ENCODE measurements at places on chromosomes 11 and 22.

DNA sequence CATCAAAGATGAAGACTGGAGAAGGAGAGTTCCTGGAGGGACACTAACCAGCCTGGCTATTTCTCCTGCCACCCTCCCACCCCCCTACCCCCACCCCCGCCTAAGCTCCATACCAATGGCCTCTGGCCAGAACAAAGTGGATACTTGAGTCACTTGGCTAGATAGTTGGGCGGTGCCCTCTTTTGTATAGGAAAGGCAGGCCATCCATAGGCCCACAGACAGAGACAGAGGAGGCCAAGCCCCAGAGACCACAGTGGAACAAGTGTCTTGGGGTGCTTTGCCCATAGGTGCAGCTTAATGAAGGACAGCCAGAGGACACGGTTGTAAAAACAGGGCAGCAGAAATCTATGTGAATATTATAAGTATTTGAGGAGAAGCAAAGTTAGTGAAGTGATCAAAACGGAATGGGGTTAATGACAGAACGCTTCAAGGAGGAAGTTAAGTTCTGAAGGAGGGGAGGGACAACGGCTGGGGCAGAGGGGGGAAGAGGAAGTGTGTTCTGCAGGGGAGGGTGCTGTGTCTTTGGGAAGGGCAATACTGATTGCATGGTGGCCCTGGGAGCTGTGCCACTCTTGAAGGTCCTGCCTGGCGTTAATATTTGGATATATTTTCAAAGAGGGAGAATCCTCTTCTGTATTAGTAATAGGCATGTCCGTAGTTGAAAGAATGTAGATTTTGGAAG lies 32.7 kb downstream of the FLI1 start:
- DNase-seq, result no peak

DNA sequence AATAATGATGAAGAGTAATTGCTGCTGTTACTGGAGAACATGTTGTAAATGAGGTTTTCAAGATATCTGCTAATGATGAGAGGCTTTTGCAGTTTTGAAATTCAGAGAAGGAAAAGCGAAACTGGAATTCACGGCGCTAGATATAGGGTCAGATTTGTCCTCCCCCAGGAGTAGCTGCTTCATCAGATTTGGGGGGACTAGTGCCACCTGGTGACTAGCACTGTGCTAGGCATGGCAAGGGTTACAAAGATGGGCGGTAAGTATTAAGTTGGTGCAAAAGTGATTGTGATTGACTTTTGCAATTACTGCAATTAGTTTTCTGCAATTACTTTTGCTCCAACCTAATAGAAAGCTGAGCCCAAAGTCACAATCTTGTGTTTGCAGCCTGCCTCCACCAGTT lies 879.9 kb upstream of the TENM4 start:
- DNase-seq, result no peak

DNA sequence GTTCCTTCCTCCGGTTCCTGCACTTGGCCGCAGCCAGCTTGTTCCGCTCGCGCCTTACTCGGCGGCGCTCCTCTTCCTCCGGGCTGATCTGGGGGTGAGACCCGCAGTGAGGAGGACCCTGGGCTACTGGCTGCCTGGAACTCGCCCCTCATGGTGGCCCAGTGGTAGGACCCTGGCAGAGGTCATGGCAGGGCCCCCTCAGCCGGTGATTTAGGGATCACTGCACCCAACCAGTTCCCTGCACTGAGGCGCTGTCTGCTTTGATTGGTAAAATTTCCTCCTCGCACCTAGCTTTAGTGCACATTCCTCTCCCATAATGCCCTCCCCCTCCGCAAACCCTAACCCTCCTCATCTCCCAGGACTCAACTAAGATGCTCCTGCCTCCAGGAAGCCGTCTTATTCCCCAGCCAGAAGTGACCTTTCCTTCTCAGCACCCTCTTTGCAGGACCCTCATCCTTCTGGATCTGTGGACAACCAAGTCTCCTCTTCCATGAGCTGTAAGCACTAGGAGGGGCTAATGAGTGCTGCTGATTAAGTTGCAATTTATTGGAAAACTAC lies 3.6 kb downstream of the CCDC85B start:
- DNase-seq, result no peak

- no peak for DNase-seq
Observed at GRCh38 chr11:128790196-128790595, 76.9 kb downstream of the KCNJ1 start.

DNA sequence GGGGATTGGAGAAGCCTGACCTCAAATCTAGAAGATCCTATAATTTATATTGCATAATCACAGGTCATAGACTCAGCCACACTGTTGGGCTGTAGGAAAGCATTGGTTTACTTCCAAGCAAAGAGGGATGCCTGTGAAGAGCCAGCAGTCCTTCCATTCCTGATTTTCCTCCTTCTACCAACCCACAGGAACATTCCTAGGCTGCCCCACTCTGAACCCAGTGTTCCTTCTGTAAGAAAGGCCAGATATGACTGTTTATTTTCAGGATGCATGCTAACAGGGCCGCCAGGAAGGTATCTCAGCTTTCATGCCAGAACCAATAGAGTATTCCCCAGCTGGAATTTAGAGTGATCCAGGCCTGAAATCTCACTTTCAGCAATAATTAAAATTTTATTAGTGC lies 197.1 kb downstream of the ETS1 start:
- no peak for DNase-seq

GRCh38 chr11:64060263-64060860 lies 24.6 kb downstream of the FLRT1 start:
- no peak for DNase-seq

DNA sequence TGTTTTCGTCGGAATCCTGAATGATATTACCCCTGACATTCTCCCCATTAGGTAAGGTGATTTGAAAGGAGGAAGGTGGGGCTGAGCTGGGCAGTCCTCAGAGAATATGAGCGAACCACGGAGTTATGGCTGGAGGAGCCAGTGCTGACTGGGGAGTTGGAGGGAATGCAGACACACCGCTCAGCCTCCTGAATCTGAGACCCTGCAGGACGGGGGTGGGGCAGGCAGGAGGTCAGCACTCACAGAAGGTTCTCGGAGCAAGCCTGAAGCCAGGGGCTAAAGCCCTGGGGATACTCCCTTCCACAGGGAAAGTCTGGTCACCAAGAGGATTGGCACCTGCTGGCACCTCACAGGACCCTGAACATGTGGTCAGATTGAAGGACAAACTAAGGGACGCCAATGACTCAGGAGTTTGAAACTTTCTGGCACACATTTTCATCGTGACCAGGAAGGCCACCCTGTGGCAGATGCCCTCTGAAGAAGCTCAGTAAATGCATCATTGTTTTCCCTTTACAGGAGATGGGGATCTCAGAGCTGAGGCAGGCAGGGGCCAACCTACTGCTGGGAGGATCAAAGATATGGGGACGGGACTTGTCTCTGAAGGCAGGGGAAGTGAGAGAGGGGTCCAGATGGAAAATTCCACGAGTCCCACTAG lies 26.9 kb upstream of the FCHSD2 start:
- DNase-seq, result no peak

DNA sequence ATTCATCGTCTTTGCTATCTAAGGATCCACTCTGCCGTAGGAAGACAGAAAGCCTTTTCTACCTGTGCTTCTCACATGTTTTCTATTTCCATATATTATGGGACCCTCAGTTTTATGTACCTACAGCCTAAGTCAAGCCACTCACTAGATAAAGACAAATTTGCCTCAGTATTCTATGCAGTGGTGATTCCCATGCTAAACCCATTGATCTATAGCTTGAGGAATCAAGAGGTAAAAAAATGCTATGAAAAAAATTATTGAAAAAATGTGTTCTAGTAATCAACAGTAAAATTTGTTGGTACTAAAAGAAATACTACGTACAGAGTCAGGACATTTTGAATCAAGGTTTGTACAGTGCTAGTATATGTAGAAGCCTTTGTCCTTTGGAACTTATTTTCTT lies 18.1 kb upstream of the OR5AL1 start:
- no peak for DNase-seq

DNA sequence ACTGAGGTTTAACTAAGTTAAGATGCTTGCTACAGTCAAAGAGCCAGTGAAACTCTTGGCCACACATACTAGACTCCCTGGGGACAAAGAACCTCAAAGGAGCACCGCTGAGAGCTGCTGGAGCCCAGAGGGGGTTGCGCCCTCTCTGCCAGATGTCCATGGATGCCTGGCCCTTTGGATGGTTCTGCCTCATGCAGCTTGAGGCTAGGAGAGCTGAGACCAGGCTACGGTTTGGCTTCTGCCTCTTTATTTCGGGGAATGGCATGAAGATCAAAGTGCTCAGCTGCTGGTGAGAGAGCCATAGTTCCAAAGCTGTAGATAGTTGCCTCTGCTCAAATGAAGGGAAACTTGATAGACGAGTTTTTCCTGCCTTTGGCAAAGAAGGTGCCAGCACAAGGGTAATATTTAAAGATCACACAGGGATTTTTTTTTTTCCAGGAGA lies 43.0 kb downstream of the RASSF10 start:
- DNase-seq, result no peak

GRCh38 chr22:22703715-22704114 lies 59.3 kb downstream of the GGTLC2 start:
- no peak for DNase-seq

- no peak for DNase-seq
Observed at GRCh38 chr22:27601195-27601594, 200.4 kb downstream of the MN1 start.

DNA sequence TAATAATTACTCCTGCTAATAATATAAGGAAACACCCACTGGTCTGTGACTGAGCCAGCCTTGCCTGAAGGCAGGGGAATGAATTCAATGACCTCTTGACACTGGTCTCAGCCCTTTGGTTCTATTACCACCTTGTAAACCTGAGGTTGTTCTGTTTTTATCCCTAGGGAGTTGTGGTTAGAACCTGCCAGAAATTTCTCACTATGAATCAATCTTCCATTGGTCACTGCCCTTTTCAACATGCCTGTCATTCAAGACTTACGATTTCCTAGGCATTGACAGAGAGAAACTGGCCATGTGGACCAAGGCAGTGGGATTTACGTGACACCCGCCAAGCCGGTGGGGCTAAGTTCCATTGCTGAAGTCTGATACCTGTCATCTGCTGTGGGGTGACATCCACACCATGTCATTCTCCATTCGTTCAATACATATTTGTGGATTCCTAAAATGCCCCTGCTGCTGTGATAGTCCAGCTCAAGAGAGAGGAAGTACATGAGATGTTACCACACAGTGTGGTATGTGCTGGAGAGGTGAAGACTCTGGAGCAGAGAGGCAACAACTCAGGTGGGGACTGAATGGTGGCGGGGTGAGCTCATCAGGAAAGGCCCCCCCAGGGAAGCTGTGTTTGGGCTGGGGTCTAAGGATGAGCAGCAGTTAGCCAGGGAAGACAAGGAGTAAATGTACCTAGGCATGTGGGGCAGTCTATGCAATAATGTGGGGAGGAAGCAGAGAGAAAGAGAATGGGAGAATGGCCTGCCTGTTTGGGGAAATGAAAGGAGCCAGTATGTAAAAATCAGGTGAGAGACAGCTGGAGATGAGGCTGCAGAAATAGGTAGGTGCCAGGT lies 15.2 kb upstream of the EHF start:
- DNase-seq, result no peak

- no peak for DNase-seq
Observed at GRCh38 chr11:97502201-97502600, 1112.4 kb downstream of the JRKL start.

DNA sequence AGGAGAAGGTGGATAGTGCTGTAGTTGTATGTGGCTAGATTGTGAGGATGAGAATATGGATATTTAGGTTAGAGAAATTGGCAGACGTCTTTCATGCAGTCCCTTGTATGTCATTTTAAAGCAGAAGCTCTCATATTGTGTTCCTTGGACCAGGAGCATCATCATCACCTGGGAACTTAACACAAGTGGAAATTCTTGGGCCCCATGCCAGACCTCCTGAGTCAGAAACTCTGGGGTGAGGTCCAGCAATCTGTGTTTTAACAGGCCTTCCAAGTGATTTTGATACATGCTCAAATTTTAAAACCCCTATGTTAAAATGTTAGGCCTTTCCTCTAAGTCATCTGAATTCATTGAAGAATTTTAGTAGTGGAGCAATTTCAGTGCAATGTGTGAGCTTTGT lies 34.8 kb downstream of the JHY start:
- no peak for DNase-seq

- DNase-seq, result no peak
Observed at GRCh38 chr22:49638788-49639187, 188.9 kb downstream of the BRD1 start.

DNA sequence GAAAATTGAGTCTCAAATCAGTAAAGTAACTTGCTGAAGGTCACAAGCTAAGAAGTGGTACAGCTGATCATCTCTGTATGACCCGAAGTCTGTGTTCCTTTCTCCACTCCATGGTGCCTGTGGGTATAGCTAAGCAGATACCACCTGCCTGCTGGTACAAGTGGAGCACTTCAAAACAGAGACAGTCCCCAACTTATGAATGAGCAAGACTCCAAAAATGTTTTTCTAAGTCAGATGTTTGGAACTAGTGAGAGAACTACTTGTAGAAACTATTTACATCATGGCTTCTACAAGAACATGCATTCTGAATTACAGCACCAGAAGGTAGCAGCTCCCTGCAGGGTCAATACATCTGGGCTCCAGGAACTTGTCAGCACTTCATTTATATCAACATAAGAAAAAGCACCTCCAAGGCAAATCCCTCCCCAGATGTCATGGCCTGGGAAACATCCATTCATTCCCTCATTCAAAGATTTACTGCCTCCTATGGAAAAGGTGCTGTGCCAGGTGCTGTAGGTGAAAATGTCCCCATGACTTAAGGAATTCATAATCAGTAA lies 94.7 kb downstream of the SERGEF start:
- no peak for DNase-seq

DNA sequence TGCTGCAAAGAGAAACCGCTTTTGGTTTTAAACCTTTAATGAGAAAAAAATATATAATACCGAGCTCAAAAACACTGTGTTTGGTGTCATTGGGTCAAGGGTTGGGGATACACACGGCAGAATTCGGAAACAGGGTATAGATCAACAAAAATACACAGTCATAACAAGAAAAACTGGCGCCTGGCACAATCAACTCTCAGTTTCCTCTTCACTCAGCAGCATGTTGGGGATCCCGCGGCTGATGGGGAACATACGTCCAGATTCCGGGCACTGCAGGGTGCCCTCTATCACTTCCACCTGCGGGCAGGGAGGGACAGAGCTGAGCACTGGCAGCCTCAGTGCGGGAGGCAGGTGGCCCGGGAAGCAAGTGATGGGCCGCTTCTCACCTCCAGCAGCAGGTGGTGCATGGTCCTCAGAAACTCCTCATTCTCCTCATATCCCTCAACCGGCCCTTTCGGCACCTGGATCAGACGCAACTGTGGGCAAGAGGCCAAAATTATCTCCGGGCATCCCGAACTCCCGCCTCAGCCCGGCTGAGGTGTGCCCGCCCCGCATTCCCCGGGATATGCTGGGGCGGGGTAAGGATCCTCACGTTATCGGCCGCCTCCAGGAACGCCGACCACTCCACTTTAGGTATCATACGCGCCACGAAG lies 561 bp downstream of the TRMT112 start:
- DNase-seq, result no peak

DNA sequence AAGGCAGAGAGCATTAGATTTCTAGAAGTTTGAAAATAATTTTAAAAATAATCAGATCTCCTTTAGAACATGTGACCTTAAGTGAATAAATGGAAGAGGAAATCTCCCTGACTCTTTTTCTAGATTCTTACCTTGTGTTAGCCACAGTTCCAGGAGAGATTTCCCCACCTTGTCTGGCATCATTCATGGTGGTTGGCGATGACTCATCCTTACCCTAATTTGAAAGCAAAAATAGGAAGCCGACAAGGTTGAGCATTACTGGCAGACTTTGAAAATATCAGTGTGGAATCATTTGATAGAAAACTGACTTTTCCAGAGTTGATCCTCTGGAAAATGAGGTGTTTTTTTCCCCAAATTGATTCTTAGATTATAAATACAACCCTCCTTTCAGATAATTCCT lies 48.1 kb downstream of the CNTN5 start:
- DNase-seq, result no peak

- no peak for DNase-seq
Observed at GRCh38 chr11:132068556-132068955, 698.1 kb downstream of the NTM start.

- no peak for DNase-seq
Observed at GRCh38 chr11:111557425-111558111, 17.0 kb downstream of the LAYN start.

Measured in Caki2 (cell line).